ENCODE measurements at places on chromosomes 12 and 14.

DNA sequence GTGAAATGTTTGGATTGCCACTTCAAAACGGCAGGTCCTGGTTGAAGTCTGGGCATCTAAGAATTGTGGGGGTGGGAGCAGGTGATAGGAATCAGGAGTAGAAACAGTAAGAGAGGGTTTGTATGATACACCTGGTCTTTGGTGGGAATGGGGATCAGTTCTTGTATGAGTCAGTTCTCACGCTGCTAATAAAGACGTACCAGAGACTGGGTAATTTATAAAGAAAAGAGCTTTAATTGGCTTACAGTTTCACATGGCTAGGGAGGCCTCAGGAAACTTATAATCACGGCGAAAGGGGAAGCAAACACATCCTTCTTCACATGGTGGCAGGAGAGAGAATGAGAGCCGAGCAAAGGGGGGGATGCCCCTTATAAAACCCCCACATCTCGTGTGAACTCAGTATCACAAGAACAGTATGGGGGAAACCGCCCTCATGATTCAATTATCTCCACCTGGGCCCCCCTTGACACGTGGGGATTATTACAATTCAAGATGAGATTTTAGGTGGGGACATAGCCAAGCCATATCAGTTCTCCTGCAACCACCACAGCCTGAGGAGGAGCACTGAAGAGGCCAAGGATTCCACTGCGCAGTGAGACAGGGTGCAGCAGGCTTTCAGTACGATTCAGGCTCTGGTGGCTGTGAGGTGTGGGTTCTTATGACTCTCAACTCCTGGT is 52.1 kb downstream of the DRAM1 start:
- no peak for DNase-seq

GRCh38 chr14:104752423-104752734 is 568 bp upstream of the SIVA1 start:
- no peak for DNase-seq

- DNase-seq, result no peak
These were observed 28.2 kb downstream of the KIAA0586 start for GRCh38 chr14:58455593-58456265.

GRCh38 chr14:91373591-91374254 is 43.9 kb downstream of the CCDC88C start:
- DNase-seq, result peak; percentile 63

GRCh38 chr14:101350021-101350420 is 211.3 kb upstream of the DIO3 start:
- DNase-seq, result no peak
